Choroid plexus epithelial cell (primary cell): ENCODE measurements at places on chromosomes 2 and 18.
A peak's percentile ranks its signal among the peaks of the same experiment; 100 is the strongest.

GRCh38 chr2:203989521-203989920 lies 53.0 kb downstream of the ICOS start:
- no peak for DNase-seq

GRCh38 chr18:70936160-70936559 lies 647.3 kb downstream of the SOCS6 start:
- DNase-seq, result no peak

- DNase-seq, result peak; percentile 93
These were observed 18.8 kb downstream of the COX7A2L start for GRCh38 chr2:42342061-42342794.

DNA sequence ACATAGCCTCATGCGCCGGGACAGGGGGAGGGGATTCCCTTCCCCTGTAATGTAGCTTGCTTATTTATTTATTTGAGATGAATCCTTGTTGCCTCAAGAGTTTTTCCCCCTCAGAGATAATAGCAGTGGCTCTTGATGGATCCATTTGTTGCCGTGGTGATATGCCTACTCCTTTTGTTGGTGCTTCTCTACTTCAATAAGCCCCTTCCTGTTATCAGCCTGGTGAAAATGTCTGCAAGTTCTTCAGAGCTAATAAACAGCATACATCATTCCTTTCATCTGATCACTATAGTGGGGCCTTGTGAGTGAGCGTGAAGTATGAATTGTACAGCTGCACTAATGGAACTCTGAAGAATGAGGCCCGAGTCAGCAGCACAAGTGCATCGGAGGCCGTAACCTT lies 19.4 kb downstream of the FZD5 start:
- no peak for DNase-seq

GRCh38 chr2:9593925-9594324 lies 36.9 kb downstream of the YWHAQ start:
- DNase-seq, result no peak
